Astrocyte (in vitro differentiated cells and primary cell): ENCODE measurements at places on chromosomes 4 and X. TPM values are rescaled to one million over a fixed set of nuclear protein-coding genes. Genes with fewer than 3 reads are reported as not detected.
A peak's percentile ranks its signal among the peaks of the same experiment; 100 is the strongest.

DNA sequence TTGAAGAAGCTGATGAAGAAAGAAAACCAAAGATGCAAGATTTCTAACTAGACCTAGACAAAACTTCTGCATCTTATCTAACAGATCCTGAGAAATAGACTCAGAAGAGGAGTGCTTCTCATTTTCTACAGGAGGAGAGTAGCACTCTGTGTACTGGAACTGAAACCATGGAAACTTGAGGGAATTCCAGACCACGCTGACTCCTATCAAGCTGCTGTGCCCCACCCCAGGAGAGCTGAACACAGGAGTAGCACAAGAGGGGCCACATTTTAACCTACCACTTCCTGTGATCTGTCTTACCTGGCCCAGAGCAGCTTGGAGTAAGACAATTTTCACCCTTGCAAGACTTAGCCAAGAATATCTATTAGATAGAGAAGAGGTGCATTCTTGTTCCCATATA is 248.9 kb downstream of the SCFD2 start:
- DNase-seq, result peak; percentile 55

DNA sequence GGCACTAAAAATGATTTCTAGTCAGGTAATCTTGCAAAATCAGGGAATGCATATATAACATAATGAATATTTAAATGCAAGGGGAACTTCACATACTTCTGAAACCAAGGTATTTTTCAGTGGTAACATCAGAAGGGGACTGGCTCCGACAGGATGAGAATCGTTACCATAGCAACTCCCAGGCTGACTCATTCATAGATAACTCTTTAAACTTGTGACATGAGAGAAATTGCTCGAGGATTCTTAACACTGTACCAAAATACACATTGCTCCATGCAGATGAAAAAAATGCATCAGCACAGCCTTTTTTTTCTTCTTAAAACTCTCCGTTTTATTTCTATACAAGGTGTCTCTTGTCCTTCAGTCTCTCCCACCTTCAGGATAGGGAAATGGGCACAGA is 114.3 kb downstream of the GABRB1 start:
- DNase-seq, result peak; percentile 92

Gene SERPINA7
- total RNA-seq, result not detected in 2 replicates

Gene EXOC1
- 29.9 and 33.3 TPM in 2 replicates for total RNA-seq

DNA sequence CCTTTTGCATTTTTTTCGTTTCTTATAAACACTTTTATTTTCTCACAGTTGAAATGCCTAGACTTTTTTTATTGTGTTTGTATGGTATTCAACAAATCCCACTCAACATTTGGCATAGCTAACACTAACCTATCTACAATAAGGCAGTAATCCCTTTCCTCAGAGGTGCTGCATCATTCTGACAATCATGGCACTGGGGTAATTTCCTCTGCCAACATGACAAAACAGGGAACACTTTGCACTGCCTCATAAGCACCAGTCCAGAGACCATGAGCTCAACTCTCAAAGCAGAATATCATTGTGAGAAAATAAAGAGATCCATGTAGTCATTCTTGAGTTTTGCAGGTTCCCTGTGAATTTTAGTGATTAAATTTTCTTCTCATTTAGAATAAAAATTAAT is 183.8 kb upstream of the INTU start:
- DNase-seq, result no peak

- no peak for DNase-seq
These were observed 6.2 kb upstream of the CXCL13 start for GRCh38 chr4:77599378-77599777.

GRCh38 chr4:124790471-124790870 is 77.9 kb upstream of the ANKRD50 start:
- DNase-seq, result peak; percentile 6

DNA sequence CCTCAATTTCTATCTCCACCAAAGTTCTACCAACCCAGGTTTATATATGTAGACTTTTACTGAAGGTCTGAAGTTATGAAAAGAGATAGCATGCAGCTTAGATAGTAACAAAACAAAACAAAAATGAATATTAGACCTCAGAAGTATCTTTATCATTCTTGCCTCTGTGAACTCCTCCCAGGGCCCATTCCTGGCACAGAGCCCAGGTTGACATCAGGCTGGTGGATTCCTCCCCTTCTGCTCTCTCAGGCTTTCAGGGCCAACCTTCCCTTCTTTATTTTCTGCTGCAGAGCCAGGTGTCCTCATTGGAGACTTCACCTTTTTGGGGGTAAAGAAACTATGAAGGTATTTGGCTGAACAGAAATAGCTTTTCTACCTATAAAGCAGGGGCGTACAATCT is 112.8 kb upstream of the PITX2 start:
- no peak for DNase-seq

Gene PGAM4
- 0.32 TPM in 1 of 2 replicates, not detected in the other for total RNA-seq

Gene FMR1
- total RNA-seq, result 45.6 and 45.9 TPM in 2 replicates

Gene NPNT
- total RNA-seq, result 2.5 and 3.1 TPM in 2 replicates

DNA sequence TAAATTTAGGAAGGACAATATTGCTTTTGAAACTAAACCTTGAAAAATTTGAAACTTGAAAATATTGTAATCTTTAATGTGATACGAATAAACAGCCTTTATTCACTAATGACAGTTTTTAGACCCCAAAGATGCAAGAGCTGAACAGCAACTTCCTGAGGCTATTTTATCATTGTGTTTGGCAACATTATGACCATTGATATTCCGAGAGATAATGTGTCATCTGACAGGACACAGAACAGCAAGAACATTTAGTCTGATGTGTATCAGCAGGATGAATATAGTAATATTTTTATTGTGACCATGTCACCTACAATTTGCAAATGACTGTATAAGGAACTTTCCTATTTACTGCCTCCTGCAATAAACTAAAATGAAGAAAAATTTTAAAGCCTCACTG is 316.0 kb downstream of the ADAM29 start:
- no peak for DNase-seq

- DNase-seq, result no peak
These were observed 10.9 kb downstream of the NAT8L start for GRCh38 chr4:2069986-2070385.

Gene FABP2
- not detected in 2 replicates for total RNA-seq

GRCh38 chr4:184624972-184625554 is 24.2 kb downstream of the CASP3 start:
- DNase-seq, result no peak

DNA sequence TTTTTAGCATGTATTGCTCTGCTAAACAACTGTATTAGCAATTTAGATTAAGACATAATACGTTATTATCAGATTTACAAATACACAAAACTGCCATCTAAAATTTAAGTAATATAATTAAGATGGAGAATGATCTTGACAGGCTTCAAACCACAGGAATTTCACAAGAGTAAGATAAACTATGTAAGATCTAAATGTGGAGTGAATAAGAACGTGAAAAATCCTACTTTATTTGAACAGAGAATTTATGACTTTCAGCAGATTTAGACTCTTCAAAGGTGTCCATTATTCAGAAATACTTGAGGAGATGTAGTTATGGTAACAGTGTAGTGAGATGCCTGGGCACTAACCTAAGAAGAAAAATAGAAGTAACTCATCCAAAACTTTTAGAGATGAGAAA is 73.2 kb downstream of the SLC4A4 start:
- peak; percentile 52 for DNase-seq

DNA sequence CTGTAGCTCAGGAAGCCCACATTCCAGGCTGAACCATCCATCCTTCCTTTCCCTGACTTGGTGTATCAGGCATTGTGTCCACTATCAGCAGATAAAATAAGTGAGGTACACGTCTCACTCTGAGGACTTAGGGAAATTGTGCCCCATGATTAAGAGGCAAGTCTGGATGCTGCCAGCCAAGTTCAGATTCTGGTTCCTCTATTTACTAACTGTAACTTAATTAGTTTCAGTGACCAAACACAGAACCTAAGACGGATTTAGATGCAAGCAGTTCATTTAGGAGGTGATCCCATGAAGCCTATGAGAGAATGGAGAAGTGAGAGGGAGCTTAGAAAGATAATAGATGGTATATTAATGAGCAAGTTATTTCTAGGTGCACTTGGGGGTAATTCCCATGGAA is 56.6 kb upstream of the PACRGL start:
- no peak for DNase-seq

DNA sequence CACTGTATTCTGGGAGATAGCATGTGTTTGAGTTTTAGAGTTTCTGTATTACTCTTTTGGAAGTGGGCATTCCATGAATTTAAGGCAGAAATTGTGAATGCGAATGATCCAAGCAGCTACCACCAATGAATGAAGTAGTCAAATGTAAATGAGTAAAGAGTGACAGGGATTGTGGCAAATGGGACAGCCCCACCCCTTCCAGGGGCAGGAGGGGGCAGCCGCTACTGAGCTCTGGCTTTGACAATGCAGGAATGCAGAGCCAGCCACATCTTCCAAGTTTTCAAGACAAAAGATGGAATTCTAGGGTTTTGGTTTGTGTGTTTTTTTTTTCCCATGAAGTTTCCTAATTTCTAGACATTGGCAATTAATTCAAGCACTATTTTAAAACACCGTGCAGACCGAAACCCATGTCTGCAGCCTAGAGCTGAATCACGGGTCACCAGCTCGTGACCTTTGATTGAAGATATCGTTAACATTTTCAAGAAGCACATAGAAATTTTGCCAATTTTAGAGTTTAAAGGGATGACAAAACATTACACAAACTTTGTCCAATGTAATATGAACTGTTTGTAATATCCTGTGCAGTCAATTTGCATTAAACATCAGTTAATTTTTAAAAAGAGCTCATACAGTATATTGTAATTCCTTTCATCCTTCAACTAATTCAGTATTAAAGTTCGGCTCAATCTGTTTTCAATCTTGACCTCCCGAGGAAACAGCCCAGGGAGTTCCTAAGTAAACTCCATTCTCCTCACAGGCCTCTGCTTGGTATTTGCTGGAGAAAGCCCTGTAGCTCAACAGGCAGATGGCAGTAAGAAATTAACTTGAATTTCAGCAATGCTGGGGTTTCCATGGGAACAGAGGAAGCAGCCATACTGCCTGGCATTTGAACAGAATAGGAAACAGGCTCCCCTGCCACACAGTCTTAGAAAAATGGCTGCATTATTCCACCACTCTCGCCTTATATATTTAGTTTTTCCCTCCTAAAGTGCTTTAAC is 83.4 kb downstream of the UCHL1 start:
- DNase-seq, result peak; percentile 62

Gene USP51
- 1.5 and 2.2 TPM in 2 replicates for total RNA-seq

DNA sequence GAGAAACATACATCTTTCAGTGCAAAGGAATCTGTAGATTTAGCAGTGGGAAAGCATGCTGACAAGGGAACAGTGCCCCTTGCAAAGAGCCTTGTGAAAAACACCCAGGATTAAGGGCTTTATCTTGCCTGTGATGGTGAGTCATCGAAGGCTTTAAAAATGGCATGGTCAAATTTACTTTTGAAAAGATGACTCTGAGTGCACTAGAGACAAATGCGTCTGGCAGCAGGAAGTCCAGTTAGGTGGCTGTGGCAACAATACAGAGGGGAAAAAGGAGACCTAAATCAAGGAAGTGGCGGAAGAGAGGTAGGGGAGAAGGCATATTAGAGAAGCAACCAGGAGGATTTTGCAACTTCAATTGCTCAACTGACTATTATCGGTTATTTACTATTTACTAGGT is 472.6 kb upstream of the CPEB2 start:
- no peak for DNase-seq

GRCh38 chr4:168308912-168309311 is 9.6 kb downstream of the DDX60 start:
- no peak for DNase-seq

Gene P2RY4
- 0.18 TPM in 1 of 2 replicates, not detected in the other for total RNA-seq

DNA sequence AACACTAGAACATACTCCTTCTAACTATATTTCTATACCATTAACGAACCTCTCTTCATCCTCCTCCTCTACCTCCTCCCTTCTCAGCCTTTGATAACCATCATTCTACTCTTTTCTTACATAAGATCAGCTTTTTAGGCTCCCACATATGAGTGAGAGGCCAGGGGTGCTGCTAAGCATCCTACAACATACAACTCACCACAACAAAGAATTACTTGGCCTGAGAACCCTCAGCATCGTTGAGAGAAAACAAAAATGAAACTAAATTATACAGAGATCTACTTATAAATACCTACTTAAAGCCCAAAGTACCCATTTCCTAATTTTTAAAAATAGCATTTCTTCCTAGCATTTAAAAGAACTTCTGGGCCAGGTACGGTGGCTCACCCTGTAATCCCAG is 77.7 kb downstream of the CC2D2A start:
- no peak for DNase-seq

Gene ASB11
- total RNA-seq, result not detected in 2 replicates

Gene TEX11
- total RNA-seq, result not detected in 2 replicates

- DNase-seq, result no peak
These were observed 82.1 kb downstream of the GUCY2F start for GRCh38 chrX:109399831-109400230.
